NCI-H1048 (cell line): ENCODE measurements at places on chromosomes 6 and 20.

- DNase-seq, result no peak
These were observed 518.3 kb downstream of the DHX35 start for GRCh38 chr20:39480276-39481043.

- no peak for DNase-seq
These were observed 71.2 kb downstream of the TRDN start for GRCh38 chr6:123565529-123565928.

DNA sequence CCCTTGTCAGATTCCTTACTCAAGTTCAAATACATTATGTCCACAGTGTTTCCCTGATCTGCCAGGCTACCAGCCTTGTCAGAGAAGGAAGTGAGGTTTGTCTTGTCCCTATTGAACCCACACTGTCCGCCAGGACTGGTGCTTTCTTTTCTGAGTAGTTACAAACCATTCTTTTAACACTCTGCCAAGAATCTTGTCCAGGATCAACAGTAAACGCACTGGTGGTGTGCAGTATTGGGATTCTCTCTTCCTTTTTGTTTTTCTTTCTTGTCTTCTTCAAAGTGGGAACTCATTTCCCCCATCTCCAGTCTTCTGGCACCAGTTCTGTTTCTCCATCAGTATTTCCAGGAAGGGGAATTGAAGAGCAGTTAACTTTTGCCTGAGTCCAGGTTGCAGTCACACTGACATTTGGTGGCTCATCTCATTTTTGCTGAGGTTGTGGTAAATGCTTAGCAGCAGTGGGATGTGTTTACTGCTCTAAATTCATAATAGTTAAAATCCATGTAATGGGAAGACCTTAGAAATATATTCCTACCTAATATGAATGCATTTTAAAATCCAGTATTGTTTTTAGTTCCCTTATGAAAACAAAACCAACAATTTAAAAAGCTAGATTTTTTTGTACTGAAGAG, 295.3 kb downstream of the PRL start:
- no peak for DNase-seq

- no peak for DNase-seq
These were observed 405.9 kb upstream of the SULF2 start for GRCh38 chr20:48191200-48191599.

DNA sequence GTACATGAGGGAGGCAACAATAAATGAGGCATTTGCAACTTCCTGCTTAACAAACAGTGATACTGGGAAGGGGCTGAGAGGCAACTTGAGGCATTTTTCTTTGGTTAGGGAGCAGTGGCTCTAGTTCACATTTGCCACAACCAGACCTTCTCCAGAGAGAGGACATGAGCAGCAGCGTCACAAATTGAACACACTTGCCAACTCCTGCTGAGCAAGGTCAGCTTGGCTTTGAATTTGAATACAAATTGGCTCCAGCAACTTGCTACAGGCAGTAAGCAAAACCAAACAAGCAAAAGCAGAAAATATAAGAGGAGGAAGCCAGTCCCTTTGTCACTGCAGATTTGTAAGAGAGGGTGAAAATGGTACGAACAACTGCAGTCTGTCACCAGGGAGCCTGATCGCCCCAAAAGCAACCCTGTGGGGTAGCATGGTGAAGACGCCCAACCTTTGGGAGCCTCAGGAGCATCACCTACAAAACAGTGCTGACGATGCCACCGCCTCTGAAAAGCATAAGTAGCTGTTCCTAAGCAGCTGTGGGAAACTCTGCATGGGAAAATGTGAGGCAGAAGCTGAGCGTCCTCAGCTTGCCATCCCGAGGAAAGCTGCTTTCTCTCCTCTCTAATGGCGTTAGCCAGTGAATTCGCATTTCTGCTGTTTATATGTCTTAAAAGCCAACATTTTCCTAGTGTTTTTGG, 378.7 kb downstream of the RNGTT start:
- DNase-seq, result no peak

DNA sequence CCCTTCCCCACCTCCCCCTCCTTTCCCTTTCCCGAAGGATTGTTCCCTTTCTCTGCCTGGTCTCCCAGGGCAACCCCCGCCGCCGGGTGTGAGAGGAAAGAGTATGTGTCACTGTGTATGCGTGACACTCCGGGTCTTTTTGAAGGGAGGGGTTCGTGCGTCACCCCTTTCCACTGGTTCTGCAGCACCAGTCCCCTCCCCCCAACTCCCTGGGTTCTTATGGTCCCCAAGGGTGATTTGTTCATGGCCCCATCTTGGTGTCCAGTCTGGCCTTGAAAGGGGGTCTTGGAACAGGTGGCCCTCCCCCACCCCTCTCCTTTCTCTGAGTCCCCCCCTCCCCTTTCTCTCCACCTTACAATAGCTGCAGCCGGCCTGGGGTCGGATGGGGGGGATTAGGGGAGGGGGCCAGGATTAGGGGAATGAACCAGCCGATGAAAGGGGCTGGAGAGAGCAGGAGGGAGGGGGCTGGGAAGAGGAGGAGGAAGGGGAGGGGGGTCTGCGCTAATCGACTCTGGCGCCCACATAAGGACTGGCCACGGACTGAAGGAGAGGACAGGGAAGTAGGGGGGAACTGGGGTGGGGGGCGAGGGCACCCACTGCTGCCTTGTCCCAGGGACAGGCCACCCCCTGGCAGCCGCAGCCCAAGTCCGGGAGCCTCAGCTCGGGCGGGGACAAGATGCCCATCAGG, 1.3 kb upstream of the RING1 start:
- DNase-seq, result no peak

DNA sequence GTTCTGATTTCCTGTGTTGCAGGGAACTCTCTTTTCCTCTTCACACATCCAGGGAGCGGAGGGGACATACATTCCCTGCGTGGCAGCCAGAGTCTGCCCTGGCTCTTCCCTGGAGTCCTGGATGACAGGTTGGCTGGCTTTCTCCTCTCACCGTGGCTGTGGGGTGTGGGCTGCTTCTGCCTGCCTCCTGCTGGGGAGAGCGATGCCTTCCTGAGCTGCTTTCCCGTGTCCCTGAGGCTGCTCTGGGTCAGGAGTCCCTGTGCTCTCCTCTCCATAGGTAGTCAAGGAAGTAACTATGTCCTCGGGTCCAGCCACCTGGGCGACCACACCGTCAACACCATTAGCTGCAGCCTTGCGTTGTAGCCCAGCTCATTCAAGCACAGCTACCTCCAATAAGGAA, 451.7 kb downstream of the QKI start:
- no peak for DNase-seq

DNA sequence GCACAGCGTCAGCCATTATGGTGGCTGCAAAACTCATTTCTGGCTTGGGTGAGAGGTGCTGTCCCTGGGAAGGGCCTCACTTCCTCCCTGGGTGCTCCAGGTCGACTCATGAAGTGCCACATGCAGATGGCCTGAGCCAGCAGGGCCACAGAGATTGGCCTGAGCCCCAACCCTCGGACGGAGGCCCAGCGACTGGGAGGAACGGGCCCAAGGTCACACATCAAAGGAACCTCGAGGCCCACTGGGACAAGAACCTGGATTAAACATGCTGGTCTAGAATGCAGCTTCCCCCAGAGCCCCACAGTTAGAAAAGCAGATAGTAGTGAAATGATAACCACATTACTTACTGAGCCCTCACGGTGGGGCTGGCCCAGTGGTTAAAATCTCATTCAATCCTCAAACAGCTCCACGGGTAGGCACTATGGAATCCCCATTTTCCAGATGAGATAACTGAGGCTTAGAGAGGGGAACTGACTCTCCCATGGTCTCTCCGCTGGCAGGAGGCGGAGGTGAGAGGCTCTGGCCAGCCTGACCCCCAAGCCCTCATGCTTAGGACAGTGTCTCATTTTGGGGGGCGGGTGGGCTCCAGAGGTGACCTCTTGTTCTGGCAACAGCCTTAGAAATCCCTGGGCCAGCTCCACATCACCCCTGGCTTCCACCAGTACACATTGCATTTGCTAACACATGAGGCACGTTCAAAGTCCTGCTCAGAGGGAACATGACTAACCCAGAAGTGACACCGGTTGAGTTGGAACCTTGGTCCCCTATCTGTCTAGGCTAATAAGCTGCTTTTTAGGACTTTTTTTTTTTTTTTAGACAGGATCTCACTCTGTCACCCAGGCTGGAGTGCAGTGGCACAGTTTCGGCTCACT, 53.0 kb downstream of the SRC start:
- no peak for DNase-seq

DNA sequence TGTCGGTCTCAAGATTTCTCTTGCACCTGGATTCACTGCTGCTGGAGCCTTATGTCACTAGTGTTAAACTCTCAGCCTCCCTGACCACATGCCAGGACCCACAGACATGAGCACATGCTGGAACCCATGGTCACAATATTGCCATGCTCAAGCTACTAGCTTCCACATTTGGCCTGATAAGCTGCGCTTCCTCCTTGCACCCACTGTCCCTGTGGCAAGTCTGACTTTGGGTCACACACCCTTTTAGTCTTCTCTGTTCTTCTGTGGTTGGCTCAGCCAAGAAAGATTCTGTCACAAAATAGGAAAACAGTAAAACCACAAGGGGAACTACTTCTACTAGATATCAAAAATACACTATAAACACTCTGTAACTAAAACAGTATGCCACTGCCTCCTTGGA, 68.9 kb upstream of the HDAC2 start:
- no peak for DNase-seq

DNA sequence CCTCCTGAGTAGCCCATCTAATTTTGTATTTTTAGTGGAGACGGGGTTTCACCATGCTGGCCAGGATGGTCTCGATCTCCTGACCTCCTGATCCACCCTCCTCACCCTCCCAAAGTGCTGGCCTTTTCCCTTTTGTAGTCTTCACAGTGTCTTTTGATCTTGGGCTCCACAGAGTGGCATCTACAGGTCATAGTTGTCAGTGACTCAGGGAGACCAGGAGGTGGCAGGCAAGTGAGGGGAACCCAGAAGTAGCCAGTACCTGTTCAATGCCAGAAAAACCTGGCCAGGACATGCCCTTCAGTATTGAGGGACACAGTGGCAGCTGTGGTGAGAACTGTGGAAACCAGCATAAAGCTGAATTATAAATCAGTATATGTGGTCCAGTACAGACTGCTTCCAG, 19.6 kb downstream of the RPP21 start:
- DNase-seq, result no peak

GRCh38 chr20:4966826-4967751, 34.2 kb downstream of the SLC23A2 start:
- no peak for DNase-seq

GRCh38 chr6:41937861-41938574, 3.6 kb downstream of the CCND3 start:
- DNase-seq, result no peak

DNA sequence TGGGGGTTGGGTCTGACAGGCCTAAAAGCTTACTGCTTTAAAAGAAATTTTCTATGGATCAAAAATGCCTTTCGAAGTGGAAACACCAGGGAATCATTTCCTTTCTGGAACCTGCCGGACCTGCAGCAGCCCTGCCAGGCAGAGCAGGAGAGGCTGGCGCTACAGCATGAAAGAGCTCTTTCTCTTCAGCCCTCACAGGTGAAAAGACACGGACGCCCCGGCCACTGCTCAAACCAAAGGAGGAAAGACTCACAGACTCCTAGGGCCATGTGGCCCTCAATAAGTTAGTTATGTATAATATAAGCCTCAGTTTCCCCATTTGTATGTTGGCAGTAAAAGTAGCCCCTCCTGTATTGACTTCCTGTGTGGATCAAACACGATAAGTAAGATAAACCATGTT, 8.3 kb downstream of the SCML4 start:
- no peak for DNase-seq

GRCh38 chr6:169174516-169175359, 78.9 kb downstream of the THBS2 start:
- no peak for DNase-seq

- no peak for DNase-seq
These were observed 30.9 kb downstream of the CHRNA4 start for GRCh38 chr20:63330084-63330760.

DNA sequence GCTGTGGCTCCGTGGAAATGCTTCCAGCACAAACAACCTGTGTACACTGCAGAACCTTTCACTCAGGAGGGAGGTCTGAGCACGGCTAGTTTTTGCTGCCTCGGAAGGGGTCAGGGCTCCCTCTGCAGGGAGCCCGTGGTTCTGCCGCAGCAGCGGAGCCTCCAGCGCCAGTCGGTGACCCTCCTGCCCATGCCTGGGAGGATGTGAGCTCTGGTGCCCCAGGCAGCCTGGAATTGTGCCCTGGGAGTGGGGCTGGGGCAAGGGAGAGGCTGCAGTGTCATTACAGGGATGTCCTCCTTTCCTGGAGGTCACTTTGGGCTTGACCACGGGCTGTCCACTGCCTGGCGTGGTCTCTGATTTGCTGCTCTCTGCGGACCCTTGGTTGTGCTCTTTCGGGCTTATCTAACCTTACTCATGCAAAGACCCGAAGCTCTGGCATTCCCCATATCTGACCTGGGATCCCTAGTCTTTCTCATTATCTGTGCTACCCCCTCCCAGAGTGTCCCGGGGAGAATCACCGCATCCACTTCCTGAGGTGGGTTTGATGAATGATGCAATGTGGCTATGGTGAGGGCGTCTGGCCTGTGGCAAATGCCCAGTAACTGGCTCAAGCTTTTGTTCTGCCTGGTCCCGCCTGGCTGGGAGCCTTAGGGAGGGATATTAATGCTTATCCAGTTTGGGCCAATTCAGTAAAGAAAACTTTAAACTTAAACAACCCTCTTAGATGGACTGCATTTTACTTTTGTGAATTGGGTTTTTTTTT, 59.6 kb upstream of the TAGAP start:
- no peak for DNase-seq

- DNase-seq, result no peak
These were observed 780 bp upstream of the KIAA0319 start for GRCh38 chr6:24646771-24647170.

DNA sequence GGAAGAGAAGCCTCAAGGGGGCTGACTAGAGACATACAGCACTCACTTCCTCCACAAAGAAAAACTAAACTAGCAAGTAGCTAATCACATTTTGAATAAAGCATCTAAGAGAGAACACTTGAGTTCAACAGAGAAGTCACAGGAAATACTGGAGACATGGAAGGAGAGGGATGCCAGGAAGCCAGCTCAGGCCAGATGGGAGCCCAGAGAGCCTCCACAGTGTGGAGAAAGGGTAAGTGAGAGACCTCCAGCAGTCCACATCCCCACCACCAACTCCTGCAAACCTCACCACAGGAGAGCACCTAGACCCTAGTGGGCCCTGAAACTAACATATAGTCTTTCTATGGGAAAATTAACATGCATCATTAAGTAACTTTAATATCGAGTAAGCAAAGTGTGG, 79.2 kb downstream of the EPM2A start:
- DNase-seq, result no peak

DNA sequence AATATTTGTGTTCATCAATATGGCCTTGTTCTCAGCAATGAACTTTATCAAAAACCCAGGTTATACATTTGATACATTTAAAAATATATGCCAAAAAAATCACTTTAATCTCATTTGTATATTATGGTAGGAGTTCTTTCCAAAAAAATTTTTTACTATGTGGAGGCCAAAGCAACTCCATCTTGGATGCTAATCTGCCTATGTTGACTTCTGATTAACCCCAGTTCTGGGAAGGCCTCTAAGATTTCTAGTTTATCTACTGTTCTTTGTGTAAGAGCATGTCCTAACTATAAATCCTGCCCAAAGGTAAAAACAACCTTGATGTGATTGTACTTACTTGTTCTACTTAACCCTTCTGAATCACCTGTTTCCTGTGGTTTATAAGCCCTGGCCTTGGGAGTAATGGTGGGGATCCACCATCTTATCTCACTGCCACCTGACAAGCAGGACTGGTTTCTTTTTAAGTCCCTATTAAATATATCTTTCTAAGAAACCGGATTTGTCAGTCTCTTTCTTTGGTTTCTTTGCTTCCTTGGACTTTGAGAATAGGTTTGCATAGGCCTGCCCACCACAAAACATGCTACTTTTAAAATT, 46.7 kb downstream of the RNGTT start:
- no peak for DNase-seq

- DNase-seq, result no peak
These were observed 20.5 kb upstream of the SNRPC start for GRCh38 chr6:34736823-34737222.
